ENCODE measurements at places on chromosomes 2 and 18. TPM values are rescaled to one million over a fixed set of nuclear protein-coding genes. Genes with fewer than 3 reads are reported as not detected.

DNA sequence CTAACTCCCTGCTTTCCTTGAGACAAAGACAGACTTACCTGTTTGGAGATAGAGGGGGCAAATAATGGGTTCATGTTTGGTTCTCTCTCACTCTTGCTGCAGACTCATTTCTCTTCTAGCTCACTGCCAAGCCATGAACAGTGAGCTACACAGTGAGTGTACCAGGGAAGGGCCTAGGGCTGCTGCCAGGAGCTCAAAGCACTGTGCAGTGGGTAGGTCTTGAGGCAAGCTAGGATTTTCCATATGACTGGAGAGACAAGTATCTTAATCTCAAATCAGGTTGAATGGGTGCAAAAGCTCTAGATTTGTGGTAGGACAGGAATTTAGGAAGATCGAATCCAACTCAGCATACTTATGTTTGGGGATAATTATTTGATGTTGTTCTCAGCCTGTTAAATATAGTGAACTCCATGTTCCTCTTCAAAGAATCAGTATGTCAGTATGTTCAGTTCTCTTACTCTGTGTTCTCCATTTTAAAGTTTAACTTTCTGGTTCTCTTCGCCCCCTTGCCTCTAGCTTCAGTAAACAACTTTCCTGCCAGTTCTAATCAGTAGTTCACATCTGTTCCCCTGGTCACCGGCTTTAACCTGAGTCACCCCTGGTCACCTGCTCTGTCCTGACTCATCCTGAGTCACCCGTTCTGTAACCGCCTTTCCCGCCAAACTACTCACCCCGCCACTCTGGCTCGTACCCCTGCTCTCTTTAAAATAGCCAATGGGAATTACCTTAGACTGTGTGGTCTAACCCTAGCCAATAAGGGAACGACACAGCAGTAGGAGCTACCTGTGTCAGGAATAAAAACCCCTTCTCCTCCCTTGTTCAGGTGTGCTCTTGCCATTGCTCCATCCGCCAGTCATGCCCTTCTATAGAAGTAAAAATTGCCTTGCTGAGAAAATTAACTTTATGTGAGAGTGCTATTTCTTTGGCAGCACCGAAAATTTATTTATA lies 21.9 kb downstream of the SLC25A52 start:
- no peak for DNase-seq

- no peak for DNase-seq
Measured at GRCh38 chr18:35729991-35730668, 148.6 kb downstream of the GALNT1 start.

GRCh38 chr18:69494841-69495240 lies 94.2 kb downstream of the DOK6 start:
- no peak for DNase-seq

- DNase-seq = no peak
Measured at GRCh38 chr2:160747501-160748170, 254.0 kb upstream of the RBMS1 start.

DNA sequence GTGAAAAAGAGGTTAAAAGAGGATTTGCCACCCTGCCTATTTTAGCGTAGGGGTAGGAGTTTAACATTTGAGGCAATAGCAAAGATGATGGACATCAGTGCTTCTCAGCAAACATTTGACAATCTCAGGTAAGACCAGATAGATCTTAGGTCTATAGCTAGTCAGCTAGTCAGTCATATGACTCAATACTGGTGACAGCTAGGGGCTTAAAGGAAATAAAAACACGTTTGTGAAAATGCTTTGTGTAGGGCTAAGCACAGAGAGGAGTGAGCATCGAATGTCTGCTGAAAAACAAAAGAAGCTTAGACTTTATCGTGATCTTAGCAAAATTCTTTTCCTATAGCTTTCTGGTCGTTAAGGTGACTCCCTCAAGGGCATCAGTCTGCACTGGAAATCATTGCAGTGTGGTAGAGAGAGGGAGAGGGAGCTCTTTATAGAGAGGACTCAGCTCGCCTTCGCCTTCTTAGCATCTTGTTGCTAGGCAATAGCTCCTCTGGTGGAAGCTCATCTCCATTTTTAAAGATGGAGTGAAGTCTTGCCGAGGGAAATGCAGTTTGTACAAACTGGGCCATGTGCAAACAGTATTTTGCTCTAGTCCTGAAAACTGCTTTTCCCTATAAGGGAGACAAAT lies 62.8 kb upstream of the SLC38A11 start:
- no peak for DNase-seq

The THUMPD2 gene
- 4.2 TPM for polyA plus RNA-seq

The SERPINB3 gene
- polyA plus RNA-seq = 0.04 TPM

The BCL2 gene
- polyA plus RNA-seq = 9.7 TPM

The ST6GAL2 gene
- polyA plus RNA-seq = 0.15 TPM
